ENCODE measurements at places on chromosomes 12 and 14.

DNA sequence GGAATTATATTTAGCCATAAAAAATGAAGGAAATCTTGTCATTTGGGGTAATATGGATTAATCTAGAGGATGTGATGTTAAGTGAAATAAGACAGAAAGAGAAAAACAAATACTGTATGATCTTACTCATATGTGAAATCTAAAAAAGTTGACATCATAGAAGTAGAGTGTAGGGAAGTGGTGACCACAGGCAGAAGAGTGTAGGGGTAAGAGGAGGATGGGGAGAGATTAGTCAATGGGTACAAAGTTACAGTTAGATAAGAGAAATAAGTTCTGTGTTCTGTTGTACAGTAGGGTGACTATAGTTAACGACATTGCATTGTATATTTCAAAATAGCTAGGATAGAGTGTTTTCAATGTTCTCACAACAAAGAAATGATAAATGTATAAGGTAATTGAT, 87.0 kb downstream of the TSHR start:
- DNase-seq, result no peak

DNA sequence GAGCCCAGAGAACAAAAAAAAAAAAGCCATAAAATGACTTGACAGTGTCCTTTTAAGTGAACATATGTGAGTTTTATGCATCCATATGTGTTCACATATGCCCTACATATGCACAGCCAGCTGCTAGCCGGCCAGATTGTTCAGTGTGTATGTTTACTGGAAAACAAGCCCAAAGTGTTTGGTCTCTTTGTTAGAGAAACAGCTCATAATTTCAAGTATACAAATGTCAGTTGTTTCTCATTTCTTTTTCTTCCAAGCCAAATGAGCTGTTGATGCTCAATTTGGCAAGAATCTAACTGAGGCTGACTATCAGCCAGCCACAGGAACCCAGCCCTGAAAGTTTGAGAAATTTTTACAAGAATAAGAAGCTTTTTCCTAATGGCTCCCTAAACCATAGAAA, 60.8 kb upstream of the TSPAN8 start:
- DNase-seq, result no peak

DNA sequence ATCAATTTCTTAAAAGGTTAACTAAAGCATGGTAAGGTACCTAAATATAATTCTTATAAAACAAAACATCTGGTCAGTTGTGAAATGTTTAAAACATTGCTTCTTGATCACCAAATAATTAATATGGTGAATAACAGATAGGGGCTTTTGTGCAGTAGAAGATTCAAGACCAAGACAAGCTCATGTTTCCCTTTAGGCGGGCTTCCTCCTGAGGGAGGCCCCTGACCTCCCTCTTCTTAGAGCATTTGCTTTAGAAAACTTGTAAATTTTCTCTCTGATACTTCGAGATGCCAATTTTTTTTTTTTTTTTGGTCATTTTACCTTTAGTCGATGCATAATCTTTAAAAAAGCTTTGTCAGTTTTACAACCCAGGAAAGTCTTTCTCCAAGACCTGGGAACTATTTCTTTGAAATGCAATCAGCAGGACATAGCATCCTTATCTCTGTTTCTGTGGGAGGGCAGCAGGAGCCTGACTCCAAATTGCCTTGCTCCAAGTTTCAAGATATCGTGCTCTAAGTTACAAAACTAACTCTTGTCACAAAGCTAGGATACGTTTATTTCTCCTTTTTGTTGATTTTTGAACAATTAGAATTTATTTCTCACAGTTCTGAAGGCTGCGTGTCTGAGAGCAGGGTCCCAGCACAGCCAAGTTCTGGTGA, 66.6 kb upstream of the BICD1 start:
- DNase-seq, result no peak

- no peak for DNase-seq
Measured at GRCh38 chr14:51957950-51958349, 31.4 kb upstream of the RTRAF start.

DNA sequence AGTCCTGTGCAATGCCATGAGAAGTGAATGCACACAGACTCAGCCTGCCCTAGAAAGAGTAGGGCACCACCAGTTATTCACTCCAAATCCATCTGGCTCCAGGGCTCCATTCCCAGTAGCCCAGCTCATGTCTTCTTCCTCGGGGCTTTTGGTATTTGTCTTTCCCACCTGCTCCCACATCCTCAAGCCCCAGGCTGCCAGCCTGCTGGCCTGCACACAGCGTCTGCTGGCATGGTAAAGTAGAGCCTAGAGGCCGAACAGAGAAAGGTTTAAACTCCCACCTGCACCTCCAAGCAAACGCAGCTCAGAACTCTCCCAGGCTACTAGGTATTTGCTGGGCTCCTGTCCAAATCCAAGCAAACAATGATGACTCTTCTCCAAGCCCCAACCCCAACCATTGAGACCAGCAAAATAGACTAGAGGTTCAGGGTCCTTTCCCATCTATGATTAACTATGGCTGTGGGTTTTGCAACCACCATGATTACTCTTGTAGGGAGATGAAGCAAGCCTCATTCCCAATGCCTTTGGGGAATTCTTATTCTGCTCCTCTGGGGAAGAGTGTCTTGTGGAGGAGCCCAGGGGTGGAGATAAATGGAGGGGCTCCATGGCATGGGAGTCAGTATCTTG, 5.2 kb upstream of the VDR start:
- DNase-seq, result no peak

DNA sequence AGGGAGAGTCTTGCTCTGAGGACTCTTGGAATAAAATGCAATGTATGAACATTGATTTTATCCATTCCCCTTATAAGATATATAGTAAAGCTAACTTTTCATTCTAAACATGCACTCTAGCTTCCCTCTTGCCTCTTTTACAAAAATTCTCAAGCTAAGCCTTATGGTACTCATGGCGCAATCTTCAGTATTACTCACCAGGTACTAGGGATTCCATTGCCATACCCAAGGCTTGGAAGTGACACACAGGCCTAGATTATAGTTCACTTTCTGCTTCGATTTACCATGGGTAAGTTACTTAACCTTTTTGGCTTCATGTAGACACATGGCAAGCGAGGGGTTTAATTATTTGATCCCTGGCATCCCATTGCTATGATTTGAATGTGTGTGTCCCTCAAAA, 331.5 kb downstream of the LRIG3 start:
- DNase-seq, result no peak

- DNase-seq, result peak; percentile 90
Measured at GRCh38 chr12:47812797-47813510, 6.7 kb downstream of the HDAC7 start.

DNA sequence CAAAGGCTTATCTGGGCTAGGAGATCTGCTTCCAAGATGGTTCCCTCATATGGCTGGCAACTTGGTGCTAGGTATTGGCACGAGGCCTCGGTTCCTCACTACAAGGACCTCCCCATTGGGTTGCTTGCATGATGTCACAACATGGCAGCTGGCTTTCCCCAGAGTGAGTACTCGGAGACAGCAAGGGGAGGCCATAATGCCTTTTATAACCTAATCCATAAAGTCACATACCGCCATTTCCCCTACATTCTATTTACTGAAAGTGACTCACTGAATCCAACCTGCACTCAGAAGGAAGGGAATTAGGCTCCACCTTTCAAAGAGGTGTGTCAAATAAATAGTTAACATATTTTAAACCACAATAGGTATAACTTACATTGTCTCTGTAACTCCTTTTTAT, 130.9 kb downstream of the SAMD4A start:
- DNase-seq, result no peak

GRCh38 chr12:126286203-126286602, 1221.0 kb downstream of the AACS start:
- DNase-seq, result no peak

Measured in activated T-cell treated with anti-CD3 and anti-CD28 coated beads for 24 hours (primary cell).